Ovary (tissue), 10 donors: ENCODE measurements at places on chromosomes 12 and 14. TPM values are rescaled to one million over a fixed set of nuclear protein-coding genes. Genes with fewer than 3 reads are reported as not detected.

The RNU6-7 gene
- not detected for total RNA-seq

DNA sequence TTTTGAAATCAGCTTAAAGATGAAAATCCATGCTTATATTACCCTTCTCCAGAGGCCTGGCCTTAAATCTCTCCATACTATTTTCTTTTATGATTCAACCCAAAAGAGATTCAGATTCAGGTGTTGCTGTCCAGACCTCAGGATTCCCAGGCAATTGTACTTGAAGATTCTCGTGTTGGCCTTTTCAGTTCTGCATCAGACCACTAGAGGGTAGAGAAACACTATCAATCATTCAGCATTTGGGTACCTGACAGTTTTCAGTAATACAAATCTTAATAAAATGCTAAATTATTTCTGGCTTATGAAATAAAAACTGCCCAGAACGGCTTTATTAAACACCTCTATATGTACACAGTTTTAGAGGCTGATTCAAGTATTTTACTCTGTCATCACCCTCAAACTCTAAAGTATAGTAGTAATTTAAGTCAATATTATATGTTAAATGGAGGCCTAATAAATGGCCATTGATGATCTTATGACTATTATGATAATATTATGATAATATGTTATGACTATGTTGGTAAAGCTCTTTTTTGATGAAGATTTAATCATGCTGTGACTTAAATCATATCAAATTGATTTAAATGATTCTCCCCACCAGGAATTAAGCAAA is 301.1 kb downstream of the DUSP6 start:
- no peaks in the 10 kb centered on the region for H3K36me3 ChIP-seq
- no peak overlapping the region for H3K4me3 ChIP-seq
- H3K27ac ChIP-seq, result no peak overlapping the region
- no peaks in the 10 kb centered on the region for H3K27me3 ChIP-seq
- H3K4me1 ChIP-seq, result no peaks in the 10 kb centered on the region

DNA sequence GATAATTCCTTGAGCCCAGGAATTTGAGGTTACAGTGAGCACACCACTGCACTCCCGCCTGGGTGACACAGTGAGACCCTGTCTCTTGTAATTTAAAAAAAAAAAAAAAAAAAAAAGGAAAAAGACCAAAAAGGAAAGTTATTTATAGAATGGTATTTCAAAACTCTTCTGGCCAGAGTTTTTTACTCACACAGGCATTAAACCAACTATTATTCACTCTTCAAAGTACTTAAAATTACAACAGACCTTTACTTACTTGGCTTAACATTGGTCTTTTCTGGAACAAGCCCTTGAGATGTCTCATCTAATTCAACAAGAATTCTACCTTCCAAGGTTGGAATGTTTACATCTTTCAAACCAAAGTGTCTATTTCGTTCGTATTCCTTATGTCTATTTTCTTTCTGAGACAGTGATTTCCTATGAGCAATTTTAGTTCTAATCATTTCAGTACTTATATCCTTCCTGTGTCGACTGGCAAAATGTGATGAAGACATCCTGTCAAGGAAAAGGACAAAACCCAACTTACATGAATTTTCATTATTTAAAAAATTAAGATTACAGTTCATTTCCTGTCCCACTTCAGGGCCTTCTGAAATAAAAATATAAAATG is 2.6 kb downstream of the DLGAP5 start:
- no peaks in the 10 kb centered on the region for H3K27me3 ChIP-seq
- H3K4me1 ChIP-seq, result no peaks in the 10 kb centered on the region
- no peak overlapping the region for H3K27ac ChIP-seq
- DNase-seq, result no peak

The DEGS2 gene
- 7.9 TPM for total RNA-seq

- no peak overlapping the region for H3K4me3 ChIP-seq
- H3K4me1 ChIP-seq, result no peaks in the 10 kb centered on the region
- no peak overlapping the region for H3K27ac ChIP-seq
- no peak for DNase-seq
These were observed 6.3 kb downstream of the IPO4 start for GRCh38 chr14:24182110-24182882.

DNA sequence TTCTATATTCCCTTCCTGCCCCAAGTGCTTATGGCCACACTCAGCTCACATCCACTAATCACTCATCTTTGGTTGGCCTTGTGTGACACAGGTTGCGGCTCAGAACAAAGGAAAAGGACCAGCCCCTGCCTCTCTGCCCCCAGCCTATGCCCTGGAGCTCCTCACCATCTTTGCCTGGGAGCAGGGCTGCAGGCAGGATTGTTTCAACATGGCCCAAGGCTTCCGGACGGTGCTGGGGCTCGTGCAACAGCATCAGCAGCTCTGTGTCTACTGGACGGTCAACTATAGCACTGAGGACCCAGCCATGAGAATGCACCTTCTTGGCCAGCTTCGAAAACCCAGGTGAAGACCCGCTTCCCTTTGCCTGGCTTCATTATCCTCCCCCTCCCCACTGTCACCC is 15.8 kb upstream of the OAS2 start:
- no peak overlapping the region for H3K27ac ChIP-seq
- H3K27me3 ChIP-seq, result no peaks in the 10 kb centered on the region

The C1S gene
- total RNA-seq, result 1,257 TPM

DNA sequence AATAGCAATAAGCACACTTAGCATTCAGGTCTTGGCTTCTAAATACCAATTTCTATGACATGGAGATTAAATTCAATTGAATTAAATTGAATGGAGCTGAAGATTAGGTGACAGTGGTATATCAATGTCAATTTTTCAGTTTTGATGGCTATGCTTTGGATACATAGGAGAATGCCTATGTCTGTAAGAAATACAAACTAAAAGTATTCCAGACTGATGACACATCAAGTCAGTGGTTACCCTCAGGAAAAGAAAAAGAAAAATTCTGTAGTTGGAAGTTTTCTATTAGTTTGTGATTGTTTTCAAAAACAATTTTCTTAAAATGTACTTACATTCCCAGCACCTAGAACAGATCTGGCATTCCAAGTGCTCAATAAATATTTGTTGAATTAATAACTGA is 4.9 kb upstream of the DCAF4 start:
- DNase-seq, result no peak
- H3K4me1 ChIP-seq, result peaks cover 1% of the 10 kb centered on the region

DNA sequence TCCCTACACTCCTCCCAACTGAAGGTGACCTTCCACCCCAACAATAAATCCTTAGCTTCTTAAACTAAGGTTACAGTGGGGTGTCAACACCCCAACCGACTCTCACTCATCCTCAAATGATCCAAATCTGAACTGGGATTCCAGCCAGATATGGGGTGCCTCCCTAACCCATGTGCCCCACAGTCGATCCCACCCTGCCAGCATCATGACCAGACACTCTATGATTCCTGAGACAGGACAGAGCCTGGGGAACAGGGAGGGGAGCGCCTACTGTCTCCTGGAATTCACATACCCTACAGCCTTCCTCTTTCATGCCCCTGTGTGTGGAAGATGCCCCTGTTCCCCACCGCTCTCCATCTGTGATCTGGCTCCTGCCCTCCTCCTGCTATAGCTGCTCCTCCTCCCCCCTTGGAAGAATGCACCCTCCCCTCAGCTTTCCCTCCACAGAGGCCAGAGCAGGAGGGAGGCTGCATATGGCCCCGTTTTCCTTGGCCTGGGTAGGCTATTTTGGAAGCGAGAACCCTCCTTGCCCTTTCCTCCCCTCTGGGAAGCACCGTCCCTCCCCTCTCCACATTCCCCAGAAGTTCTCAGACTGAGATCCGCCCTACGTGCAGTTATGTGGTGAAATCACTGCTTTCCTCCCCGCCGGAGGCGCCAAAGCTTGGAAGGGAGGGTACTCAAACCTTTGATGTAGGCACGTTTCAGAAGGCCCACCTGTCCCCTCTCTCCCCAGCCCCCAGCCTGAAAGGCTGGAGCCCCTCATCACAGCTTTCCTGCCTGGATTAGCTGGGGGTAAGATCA is 48.0 kb downstream of the SMUG1 start:
- H3K27ac ChIP-seq, result no peak overlapping the region
- DNase-seq, result peak; percentile 51
- no peak overlapping the region for H3K4me3 ChIP-seq
- peaks cover 8% of the 10 kb centered on the region for H3K4me1 ChIP-seq
- H3K27me3 ChIP-seq, result no peaks in the 10 kb centered on the region

DNA sequence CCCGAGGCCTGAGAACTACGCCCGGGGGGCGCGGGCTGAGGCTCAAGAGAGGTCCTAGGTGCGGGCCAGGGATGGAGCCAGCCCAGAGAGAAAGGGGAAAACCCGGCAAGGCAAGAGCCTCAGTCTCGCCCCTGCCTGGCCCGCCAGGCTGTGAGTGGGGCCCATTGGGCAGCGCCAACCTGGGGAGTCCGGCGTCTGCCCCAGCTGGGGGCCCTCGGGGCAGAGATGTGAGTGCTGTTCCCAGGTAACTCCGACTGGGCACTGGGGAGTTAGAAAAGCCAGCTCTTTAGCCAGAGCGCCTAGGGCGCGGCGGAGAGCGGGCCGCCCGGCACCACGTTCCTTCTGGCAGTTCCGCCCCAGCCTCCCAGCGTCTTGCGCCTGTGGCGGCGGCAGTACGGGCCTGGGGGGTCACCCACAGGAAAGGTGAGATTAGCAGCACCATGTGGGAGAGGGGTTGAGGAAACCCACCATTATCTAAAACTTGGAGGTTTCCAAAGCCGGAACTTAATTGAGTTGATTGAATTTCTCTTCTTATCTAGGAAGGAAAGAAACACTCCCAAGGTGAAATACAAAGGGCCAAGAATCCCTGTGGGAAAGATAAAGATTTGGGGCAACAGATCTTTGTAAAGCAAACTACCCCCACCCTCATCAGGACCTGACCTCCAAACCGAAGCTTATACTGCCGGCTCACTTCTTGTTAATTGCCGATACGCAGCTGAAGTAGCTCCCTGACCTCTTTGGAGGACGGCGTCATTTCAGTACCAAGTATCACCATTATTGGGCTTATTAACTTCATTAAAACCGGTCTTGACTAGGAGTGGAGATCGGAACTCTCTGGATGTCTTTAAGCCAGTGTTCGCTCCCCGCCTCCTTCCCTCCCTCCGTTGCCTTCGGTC is 11.6 kb downstream of the OTX2 start:
- H3K27ac ChIP-seq, result no peak overlapping the region
- no peak for DNase-seq
- H3K4me1 ChIP-seq, result no peaks in the 10 kb centered on the region
- H3K27me3 ChIP-seq, result no peaks in the 10 kb centered on the region
- H3K36me3 ChIP-seq, result no peaks in the 10 kb centered on the region

GRCh38 chr12:86711731-86712130 is 455.5 kb upstream of the MGAT4C start:
- no peak overlapping the region for H3K27ac ChIP-seq
- no peaks in the 10 kb centered on the region for H3K36me3 ChIP-seq
- no peaks in the 10 kb centered on the region for H3K27me3 ChIP-seq
- no peak for DNase-seq
- H3K4me3 ChIP-seq, result no peak overlapping the region
- no peaks in the 10 kb centered on the region for H3K4me1 ChIP-seq

The PRB2 gene
- total RNA-seq, result not detected

DNA sequence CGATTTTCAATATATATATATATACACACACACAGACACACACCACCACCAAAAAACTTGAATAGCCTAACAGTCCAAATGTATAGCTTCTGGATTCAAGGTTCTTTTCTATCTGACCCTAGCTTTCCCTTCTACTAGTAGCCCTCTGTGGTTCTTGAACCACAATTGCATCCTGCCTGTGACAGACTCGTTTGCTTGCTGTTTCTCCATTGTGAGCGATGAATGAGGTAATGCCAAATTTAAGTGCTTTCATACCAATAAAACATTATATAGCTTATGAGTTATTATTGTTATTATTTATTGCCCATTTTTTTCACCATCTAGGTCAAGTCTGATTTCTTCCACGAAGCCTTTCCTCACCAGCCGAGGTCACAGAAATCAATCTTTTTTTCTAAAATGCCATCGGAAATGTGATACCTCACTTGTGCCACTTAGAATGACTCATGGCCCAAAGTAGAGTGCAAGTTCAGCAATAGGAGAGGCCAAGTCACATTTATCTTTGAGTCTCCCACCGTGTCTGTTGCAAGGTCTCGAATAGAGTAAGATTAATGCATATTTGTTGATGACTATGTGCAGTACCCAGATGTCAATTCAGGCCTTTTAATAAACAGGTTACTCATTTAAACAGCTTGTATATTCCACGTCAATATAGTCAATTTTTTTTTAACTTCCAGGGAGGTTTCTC is 1015.8 kb upstream of the SEL1L start:
- no peak for DNase-seq
- no peaks in the 10 kb centered on the region for H3K4me1 ChIP-seq
- no peaks in the 10 kb centered on the region for H3K27me3 ChIP-seq
- H3K27ac ChIP-seq, result no peak overlapping the region

- H3K4me3 ChIP-seq, result no peak overlapping the region
- peaks cover 1% of the 10 kb centered on the region for H3K4me1 ChIP-seq
- H3K36me3 ChIP-seq, result no peaks in the 10 kb centered on the region
- H3K27me3 ChIP-seq, result no peaks in the 10 kb centered on the region
- no peak for DNase-seq
These were observed 75.0 kb downstream of the KICS2 start for GRCh38 chr12:64147011-64147631.

The ATP2B1 gene
- 34.6 TPM for total RNA-seq

- no peaks in the 10 kb centered on the region for H3K27me3 ChIP-seq
- no peak overlapping the region for H3K4me3 ChIP-seq
- no peak for DNase-seq
- H3K4me1 ChIP-seq, result no peaks in the 10 kb centered on the region
- H3K36me3 ChIP-seq, result no peaks in the 10 kb centered on the region
These were observed 63.8 kb downstream of the CDC42BPB start for GRCh38 chr14:102993523-102993922.

DNA sequence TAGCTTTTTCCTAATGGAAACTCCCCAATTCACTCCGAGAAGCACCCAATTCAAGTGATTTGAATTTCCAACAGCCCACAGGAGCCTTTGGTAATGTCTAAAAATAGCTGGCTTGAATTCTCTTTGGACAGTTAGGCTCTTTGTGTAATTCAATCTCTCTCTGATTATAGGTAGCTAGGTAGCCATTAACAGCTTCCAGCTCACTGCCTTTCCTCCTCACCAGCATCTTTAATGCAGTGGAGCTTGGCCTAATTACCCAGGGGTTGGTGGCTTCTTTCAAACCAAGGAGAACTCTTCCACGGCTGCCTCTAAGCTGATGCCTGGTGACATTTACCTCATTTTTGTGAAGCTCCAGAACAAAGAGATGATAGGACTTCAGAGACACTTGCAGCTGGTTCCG is 86.4 kb downstream of the WSCD2 start:
- H3K4me3 ChIP-seq, result no peak overlapping the region
- H3K4me1 ChIP-seq, result no peaks in the 10 kb centered on the region
- H3K27ac ChIP-seq, result no peak overlapping the region

The TRIP11 gene
- 51.3 TPM for total RNA-seq

- H3K4me1 ChIP-seq, result no peaks in the 10 kb centered on the region
- no peak overlapping the region for H3K4me3 ChIP-seq
- no peak for DNase-seq
- H3K27me3 ChIP-seq, result no peaks in the 10 kb centered on the region
These were observed 259.7 kb downstream of the AACS start for GRCh38 chr12:125324861-125325490.

GRCh38 chr14:20486684-20487395 is 17.6 kb downstream of the PNP start:
- no peaks in the 10 kb centered on the region for H3K4me1 ChIP-seq
- H3K27me3 ChIP-seq, result no peaks in the 10 kb centered on the region
- DNase-seq, result no peak
- no peaks in the 10 kb centered on the region for H3K36me3 ChIP-seq

- no peaks in the 10 kb centered on the region for H3K36me3 ChIP-seq
- no peak overlapping the region for H3K4me3 ChIP-seq
- H3K27ac ChIP-seq, result no peak overlapping the region
- DNase-seq, result no peak
These were observed 4.9 kb upstream of the SLC2A3 start for GRCh38 chr12:7940906-7941305.

The MAPKAPK5 gene
- total RNA-seq, result 42.2 TPM

- no peaks in the 10 kb centered on the region for H3K27me3 ChIP-seq
- no peaks in the 10 kb centered on the region for H3K36me3 ChIP-seq
- peak; percentile 73 for DNase-seq
- peak overlapping the region; percentile 78 for H3K4me3 ChIP-seq
- H3K4me1 ChIP-seq, result peaks cover 2% of the 10 kb centered on the region
- H3K27ac ChIP-seq, result peak overlapping the region; percentile 87
These were observed 1.9 kb downstream of the BCL7A start for GRCh38 chr12:122023339-122024131.
